K562 (cell line): ENCODE measurements at places on chromosomes 4 and X. TPM values are rescaled to one million over a fixed set of nuclear protein-coding genes. Genes with fewer than 3 reads are reported as not detected.
A peak's percentile ranks its signal among the peaks of the same experiment; 100 is the strongest.

Gene TRAPPC2
- 15.8 and 15.9 TPM in 2 replicates for polyA plus RNA-seq

Gene LRP2BP
- 0.49 and 0.78 TPM in 2 replicates for polyA plus RNA-seq

Gene P2RY8
- 0.04 and 0.07 TPM in 2 replicates for polyA plus RNA-seq

Gene FGD1
- polyA plus RNA-seq = 0.04 and 0.07 TPM in 2 replicates

Gene FUNDC1
- 28.6 and 29.6 TPM in 2 replicates for polyA plus RNA-seq

Gene TCEAL3
- polyA plus RNA-seq = not detected in 2 replicates

Gene RAB9B
- 0.05 TPM in 1 of 2 replicates, not detected in the other for polyA plus RNA-seq

Gene RASL11B
- polyA plus RNA-seq = 0.13 and 0.50 TPM in 2 replicates

Gene SYN1
- polyA plus RNA-seq = 0.24 TPM in 1 of 2 replicates, not detected in the other

Gene UGT2A1
- not detected in 2 replicates for polyA plus RNA-seq

Gene CPEB2
- 1.0 and 1.1 TPM in 2 replicates for polyA plus RNA-seq

DNA sequence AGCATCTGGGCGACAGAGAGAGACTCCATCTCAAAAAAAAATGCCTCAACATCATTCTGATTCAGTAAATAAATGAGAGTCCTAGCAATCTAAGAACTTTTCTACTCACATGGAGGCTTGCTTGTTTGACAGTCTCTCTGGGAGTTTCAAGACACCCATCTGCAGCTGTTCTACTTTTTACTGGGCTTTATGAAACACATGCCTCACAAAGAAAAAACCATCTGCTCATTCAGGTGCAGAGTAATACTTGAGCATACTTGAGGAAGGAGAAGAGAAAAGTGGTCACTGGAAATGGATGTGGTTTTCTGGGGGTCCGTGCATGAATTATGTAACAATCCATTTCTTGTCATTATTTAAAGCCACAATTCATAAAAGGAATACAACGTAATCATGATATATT, 87.1 kb upstream of the DDX53 start:
- H3K27ac ChIP-seq = no peak overlapping the region
- no peaks in the 10 kb centered on the region for H3K36me3 ChIP-seq
- no peaks in the 10 kb centered on the region for H3K4me1 ChIP-seq
- no peaks in the 10 kb centered on the region for H3K27me3 ChIP-seq
- DNase-seq = no peak
- H3K4me3 ChIP-seq = no peak overlapping the region

DNA sequence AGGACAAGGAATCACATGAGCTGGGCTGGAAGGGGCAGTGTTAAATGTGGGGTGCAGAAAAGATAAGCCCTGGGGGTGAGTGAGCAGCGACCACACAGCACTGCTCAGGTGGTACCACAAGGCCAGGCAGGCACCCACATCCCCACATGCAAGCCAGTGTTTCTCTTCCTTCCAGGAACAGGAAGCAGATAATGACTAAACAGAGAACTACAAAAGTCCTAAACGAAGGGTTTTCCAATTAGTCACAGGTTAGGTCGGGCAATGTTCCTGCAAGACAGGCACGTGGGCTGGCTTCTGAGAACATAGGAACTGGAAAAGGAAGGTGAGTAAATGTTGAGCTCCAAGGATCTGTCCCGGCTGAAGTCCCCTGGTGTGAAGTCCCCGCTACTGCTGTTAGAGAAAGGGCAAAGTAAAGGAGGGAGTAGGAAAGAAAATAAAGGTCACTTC, 19.5 kb downstream of the RELL1 start:
- H3K4me3 ChIP-seq = no peak overlapping the region
- H3K27ac ChIP-seq = no peak overlapping the region
- no peaks in the 10 kb centered on the region for H3K36me3 ChIP-seq
- peaks cover 4% of the 10 kb centered on the region; the same call in 1 of the 2 replicates for H3K27me3 ChIP-seq
- DNase-seq = no peak
- H3K4me1 ChIP-seq = no peaks in the 10 kb centered on the region; the same call in 1 of the 2 replicates

DNA sequence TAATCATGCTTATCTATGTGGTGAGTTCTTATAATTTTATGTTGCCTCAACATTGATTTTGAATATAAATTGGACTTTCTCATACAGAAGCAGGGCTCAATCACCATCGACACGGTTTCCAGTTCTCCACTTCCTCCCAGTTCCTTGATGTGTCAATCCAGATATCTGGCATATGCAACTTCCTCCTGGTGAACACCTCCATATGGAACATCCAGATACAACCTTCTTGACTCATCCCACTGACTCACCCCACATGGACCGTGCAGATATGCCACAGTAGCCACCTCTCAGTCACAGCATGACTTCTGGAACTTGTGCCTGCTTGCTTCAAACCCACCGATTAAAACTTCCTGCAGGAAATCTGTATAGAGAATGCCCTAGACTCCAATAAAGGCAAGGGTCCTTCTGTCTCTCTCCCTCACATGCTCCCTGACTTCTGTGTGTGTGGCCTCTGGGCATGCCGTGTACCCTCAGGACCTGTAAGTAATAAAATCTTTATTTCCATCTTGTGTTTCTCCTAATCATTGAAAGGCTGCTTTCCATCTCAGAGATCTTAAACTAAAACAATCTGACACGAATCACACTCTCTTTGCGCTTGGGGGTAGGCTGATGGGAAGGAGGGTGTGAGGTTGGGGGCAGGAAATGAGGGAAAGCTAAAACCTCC, 67.0 kb downstream of the HTRA3 start:
- no peak overlapping the region for H3K4me3 ChIP-seq
- H3K27ac ChIP-seq = peak overlapping the region; percentile 76; the same call in 2 of the 3 replicates
- H3K4me1 ChIP-seq = peaks cover 6% of the 10 kb centered on the region; the same call in 2 of the 3 replicates
- peak; percentile 63 for DNase-seq
- peaks cover 4% of the 10 kb centered on the region; the same call in 1 of the 2 replicates for H3K27me3 ChIP-seq

GRCh38 chr4:54941994-54942552, 183.3 kb downstream of the KDR start:
- no peak overlapping the region for H3K4me3 ChIP-seq
- no peaks in the 10 kb centered on the region for H3K36me3 ChIP-seq
- H3K4me1 ChIP-seq = no peaks in the 10 kb centered on the region

GRCh38 chrX:118148737-118149136, 32.1 kb upstream of the KLHL13 start:
- DNase-seq = no peak
- no peak overlapping the region for H3K4me3 ChIP-seq
- H3K27me3 ChIP-seq = no peaks in the 10 kb centered on the region
- no peaks in the 10 kb centered on the region for H3K36me3 ChIP-seq

DNA sequence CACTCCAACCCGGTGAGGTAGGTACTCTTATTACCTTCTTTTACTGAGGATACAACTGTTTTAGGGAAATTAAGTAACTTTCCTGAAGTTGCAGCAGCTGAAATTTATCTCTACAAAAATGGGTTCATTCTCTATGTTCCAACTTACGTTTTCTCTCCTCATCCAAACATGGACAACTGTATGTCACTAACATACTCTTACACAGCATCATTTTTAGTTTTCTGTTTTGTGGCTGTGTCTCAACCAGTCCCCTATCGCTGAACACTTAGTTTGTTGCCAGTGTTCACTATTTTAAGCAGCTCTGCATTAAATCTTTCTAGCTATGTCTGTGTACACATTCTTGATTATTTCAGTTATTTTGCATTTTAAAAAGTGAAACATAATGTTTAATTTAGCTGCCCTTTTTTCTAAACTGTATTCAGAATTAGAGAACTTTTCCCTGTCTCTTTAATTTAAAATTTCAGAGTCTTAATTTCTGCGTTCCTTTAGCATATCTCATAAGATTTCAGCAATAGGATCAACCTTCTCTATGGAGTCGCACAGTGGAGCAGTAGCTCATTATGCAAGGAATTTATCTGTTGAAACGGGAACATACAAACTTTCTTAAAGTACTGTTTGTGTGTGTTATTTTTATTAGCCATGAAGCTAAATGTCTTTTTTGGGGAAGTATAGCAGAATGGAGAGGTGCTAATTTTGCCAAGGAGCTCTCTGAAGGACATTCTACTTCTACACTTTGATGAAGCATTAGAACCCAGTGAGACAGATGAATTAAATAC, 3.8 kb downstream of the SGMS2 start:
- H3K27me3 ChIP-seq = peaks cover 38% of the 10 kb centered on the region
- H3K4me3 ChIP-seq = no peak overlapping the region
- no peak for DNase-seq
- no peaks in the 10 kb centered on the region for H3K4me1 ChIP-seq

DNA sequence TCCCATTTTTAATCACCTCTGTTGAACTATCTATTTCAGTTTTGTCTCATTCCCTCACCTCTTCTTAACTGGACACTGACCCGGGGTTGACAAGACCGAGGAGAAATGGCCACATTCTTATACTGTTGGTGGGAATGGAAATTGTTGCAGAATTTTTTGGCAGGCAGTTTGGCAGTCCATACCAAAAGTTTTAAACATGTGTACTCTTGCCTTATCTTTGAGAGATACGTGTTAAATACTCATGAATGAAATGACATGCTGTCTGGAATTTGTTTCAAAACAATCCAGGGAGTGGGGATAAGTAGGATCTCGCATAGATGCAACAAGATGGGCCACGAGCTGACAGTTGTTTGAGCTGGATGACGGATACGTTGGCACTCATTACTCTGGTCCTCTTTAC, 12.1 kb downstream of the FGFBP1 start:
- H3K4me3 ChIP-seq = no peak overlapping the region
- no peak overlapping the region for H3K27ac ChIP-seq
- no peaks in the 10 kb centered on the region for H3K36me3 ChIP-seq

DNA sequence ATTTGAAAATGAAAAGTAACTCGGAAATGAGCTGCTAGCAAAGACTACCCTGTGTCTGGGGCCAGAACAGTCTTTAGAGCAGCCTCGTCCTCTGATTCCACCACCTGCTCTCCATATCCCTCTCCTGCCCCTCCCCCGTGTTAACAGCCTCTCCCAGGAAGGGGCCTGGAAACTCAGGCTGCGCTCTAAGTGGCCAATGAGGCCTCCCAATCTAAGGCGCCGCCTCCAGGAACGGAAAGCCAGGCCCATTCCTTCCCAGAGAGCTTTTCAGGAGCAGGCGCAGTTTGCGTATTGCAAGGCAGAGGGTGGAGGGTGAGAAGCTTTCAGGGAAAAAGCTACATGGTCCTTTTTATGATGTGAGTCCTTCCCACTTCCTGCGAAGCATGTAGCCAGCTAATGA, 31.2 kb downstream of the RS1 start:
- no peaks in the 10 kb centered on the region for H3K4me1 ChIP-seq
- no peak for DNase-seq
- H3K4me3 ChIP-seq = no peak overlapping the region
- H3K36me3 ChIP-seq = no peaks in the 10 kb centered on the region
- no peak overlapping the region for H3K27ac ChIP-seq

GRCh38 chr4:1625600-1626138, 58.4 kb downstream of the FAM53A start:
- H3K4me1 ChIP-seq = no peaks in the 10 kb centered on the region
- H3K27me3 ChIP-seq = peaks cover 25% of the 10 kb centered on the region
- H3K4me3 ChIP-seq = no peak overlapping the region
- no peak for DNase-seq
- no peak overlapping the region for H3K27ac ChIP-seq

GRCh38 chr4:2702361-2702760, 53.8 kb downstream of the TNIP2 start:
- DNase-seq = no peak
- peaks cover 74% of the 10 kb centered on the region; the same call in 2 of the 3 replicates for H3K36me3 ChIP-seq
- no peak overlapping the region for H3K27ac ChIP-seq

GRCh38 chrX:38086451-38087215, 80.3 kb downstream of the SYTL5 start:
- DNase-seq = no peak
- no peaks in the 10 kb centered on the region for H3K27me3 ChIP-seq
- no peak overlapping the region for H3K27ac ChIP-seq
- no peak overlapping the region for H3K4me3 ChIP-seq

- H3K36me3 ChIP-seq = no peaks in the 10 kb centered on the region
- no peaks in the 10 kb centered on the region for H3K27me3 ChIP-seq
- DNase-seq = no peak
Observed at GRCh38 chr4:101961144-101961543, 170.6 kb downstream of the BANK1 start.

- H3K36me3 ChIP-seq = no peaks in the 10 kb centered on the region
- no peaks in the 10 kb centered on the region for H3K4me1 ChIP-seq
- no peak for DNase-seq
Observed at GRCh38 chr4:127188847-127189246, 443.9 kb upstream of the INTU start.

DNA sequence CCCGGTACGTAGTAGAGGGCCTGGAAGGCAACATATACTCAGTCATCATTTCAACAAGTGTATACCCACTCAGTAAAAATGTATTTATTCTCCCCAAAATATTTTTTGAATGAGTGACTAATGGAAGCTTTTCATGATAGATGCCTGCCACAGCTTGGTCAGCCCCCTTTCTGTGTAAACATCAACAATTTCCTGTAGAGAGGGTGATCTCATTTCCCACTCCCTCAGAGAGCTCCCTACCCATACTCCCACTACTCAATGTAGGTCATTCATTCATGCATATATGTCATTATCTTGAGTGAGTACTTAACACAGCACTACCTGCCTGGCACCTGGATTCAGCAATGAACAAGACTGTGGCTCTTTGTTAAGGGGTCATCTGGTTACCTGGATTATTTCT, 81.9 kb downstream of the STK32B start:
- H3K4me1 ChIP-seq = no peaks in the 10 kb centered on the region
- DNase-seq = no peak
- H3K4me3 ChIP-seq = no peak overlapping the region
- H3K27me3 ChIP-seq = 0 out of 3 replicates have a peak, but pooled peaks cover under 1% of the 10 kb centered on the region
- H3K36me3 ChIP-seq = no peaks in the 10 kb centered on the region

GRCh38 chrX:33379839-33380238, 168.5 kb upstream of the DMD start:
- H3K27me3 ChIP-seq = no peaks in the 10 kb centered on the region
- no peak overlapping the region for H3K27ac ChIP-seq
- no peaks in the 10 kb centered on the region for H3K36me3 ChIP-seq
- H3K4me1 ChIP-seq = no peaks in the 10 kb centered on the region

DNA sequence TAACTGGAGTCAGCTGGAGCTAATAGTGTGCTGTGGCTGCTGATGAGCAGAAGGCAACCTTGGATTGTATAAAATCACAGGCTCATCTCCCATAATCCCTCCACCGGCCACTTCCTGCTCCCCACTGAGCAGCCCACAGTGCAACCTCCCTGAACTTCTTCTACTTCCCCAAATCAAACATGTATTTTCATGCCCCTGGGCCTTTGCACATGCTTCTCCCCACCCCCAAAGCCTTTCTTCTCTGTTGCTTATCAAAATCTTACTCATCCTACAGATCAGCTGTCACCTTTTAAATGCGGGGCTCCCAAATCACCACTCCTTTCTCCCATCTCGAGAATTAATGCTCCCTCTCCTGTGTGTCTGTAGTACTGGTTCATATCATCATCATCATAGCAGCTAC, 35.8 kb downstream of the RHOH start:
- H3K27ac ChIP-seq = no peak overlapping the region
- H3K4me1 ChIP-seq = peaks cover 5% of the 10 kb centered on the region
- H3K36me3 ChIP-seq = peaks cover 34% of the 10 kb centered on the region; the same call in 2 of the 3 replicates
- DNase-seq = no peak

GRCh38 chr4:146633471-146633800, 5.3 kb upstream of the POU4F2 start:
- DNase-seq = no peak
- H3K27me3 ChIP-seq = peaks cover 2% of the 10 kb centered on the region; the same call in 1 of the 3 replicates
- no peak overlapping the region for H3K27ac ChIP-seq
- H3K4me1 ChIP-seq = no peaks in the 10 kb centered on the region
- no peaks in the 10 kb centered on the region for H3K36me3 ChIP-seq

- no peak overlapping the region for H3K4me3 ChIP-seq
- H3K36me3 ChIP-seq = peaks cover 97% of the 10 kb centered on the region
- no peaks in the 10 kb centered on the region for H3K4me1 ChIP-seq
- H3K27ac ChIP-seq = no peak overlapping the region
- no peaks in the 10 kb centered on the region for H3K27me3 ChIP-seq
- no peak for DNase-seq
Observed at GRCh38 chr4:78870056-78870455, 69.2 kb downstream of the PAQR3 start.
